ENCODE measurements at places on chromosomes 4 and X.

DNA sequence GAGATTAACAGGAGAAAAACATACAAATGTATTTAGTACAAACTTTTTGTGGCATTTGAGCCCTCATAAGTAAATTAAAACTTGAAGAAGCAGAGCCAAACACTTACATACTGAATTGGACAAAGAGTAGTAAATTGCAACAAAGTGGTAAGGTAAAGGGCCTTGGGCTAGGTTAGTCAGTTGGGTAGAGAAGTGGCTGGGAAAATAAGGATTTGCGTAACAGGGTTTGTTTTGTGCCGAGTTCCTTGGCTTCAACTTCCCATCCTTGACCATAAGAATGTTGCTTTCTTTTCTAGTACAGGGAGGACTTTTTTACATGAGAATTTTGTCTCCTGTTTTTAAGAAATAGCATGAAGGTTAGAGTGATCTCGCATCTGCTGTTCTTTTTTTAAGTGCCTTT is 33.3 kb upstream of the DSPP start:
- no peak for DNase-seq

DNA sequence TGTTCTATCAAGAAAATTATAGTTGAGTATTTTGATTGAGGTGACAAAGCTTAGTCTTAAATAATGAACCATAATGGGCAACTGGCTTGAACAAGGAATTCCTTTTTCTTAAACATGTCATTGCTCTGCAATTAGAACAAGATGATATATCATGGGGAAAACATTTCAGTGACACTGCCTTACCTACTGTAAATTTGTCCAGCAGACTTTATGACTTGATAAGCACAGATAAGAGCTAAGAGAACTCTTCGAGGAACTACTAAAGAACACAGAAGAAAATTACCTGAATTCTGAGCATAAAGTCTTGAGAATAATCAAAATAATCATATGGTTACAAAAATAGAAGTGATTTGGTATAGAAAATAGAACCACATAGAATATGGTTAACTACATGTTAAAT is 257.8 kb downstream of the PDHA2 start:
- DNase-seq = no peak

GRCh38 chrX:274904-275475 is 6.2 kb upstream of the PLCXD1 start:
- DNase-seq = no peak

DNA sequence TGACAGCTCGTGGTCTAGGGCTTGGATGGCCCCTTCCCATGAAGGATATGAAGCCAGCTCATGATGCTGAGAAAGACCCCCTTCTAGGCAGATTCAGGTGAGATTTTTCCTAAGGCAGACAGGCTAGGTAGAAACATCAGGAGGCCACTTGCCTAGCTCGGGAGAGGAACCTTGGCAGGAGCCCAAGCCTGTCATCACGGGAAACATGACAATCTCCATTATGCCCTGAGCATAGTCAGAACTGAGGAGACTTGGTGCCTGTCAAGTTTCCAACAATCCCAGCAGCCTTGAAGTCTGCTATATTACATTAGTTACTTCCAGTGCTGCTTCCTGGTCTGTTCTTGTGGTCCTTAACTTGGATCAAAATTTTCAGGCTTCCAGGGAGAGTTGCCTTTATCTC is 18.7 kb upstream of the WDR1 start:
- no peak for DNase-seq

DNA sequence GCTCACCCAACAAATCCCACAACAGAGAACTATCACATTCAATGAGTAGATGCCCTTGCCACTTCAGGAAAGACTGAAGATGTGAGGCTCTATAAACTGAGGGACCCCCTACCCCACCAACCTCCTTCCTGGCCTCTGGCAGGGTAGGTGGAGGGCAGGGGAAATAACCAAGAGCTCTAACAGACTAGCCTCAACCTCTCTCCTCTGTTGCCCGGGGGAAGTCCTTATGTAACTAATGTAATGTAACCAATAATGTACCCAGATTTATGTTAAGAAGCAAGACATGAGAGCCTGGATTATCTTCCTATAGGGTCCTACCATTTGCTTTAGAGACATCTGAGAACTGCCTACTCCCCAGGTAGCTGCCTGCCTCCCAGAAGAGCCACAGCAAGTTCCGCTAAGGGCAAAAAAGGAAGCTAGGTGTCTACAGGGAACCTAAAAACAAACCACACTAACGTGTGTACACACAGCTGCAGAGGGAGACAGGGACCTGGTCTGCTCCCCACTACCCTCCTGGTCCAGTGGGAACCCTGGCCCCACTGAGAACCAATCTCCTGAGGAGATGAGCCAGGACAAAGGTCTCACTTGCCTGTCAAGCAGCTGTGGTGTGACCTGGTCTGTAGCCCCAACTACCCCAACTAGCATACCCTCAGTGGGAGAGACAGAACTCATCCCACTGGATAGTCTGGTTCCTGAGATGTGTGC is 17.7 kb downstream of the OTUD5 start:
- no peak for DNase-seq

- no peak for DNase-seq
Observed at GRCh38 chrX:138711399-138712347, at the start of gene FGF13. FGF13 (minus strand) TSS chrX:138711717; CDS start chrX:138711003, 714 bp downstream.

DNA sequence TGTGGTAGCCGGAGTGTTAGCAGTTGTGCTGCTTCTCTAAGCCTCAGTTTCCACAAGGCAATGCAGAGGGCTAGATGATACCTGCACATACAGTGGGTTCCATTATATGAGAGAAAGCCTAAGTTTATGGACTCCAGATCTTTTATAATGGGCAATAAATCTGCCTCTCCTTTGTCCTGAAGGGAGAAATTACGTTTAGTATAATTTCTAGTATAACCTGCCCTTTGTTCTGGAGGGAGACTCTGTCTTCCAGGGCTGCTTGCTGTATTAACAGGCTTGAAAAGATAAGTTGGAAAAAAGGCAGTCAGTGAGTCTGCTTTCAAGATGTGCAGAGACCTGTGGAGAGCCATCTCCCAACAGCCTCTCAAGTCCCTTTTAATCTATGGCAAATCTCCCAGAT is 42.8 kb downstream of the ZNF81 start:
- DNase-seq = no peak

- DNase-seq = no peak
Observed at GRCh38 chrX:12887141-12887540, 19.3 kb upstream of the TLR8 start.

DNA sequence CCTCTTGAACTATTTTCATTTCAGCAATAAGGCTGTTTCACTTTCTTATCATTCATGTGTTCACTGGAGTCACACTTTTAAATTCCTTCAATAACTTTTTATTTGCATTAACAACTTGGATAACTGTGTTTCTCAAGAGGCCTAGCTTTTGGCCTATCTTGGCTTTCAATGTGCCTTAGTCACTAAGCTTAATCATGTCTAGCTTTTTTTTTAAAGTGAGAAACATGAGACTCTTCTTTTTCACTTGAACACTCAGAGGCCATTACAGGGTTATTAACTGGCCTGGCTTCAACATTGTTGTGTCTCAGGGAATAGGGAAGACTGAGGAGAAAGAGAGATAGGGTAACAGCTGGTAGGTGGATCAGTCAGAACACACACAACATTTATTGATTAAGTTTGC is 64.0 kb upstream of the VCX2 start:
- no peak for DNase-seq

DNA sequence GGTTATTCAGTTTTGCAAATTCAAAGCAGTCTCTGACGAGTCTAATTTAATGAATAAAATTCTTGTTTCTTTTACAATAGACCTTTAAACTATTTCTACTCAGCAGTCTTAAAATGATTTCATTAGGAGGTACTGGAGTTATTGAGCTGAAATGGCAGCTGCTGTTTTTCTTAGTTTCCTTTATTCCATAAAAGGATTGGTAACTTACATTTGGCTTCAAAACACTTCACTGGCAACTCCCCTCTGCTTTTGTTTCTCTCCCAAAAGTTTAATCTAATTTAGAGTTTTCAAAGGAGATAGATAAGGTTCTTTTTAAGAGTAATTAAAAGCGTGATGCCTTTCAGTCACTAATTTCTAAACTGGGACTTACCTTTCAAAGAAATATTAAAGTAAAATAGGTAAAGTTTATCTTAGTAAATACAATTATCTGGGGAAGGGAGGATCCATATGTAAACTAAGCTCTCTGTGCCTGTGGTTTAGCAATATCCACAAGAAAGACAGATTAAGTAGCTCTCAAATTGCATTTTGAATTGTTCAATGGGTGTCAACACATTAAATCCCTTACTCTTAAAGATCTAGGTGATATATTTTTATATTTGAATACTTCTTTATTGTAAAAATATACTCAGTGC is 17.1 kb upstream of the PCDH10 start:
- no peak for DNase-seq

GRCh38 chrX:150873616-150874015 is 24.9 kb downstream of the CD99L2 start:
- no peak for DNase-seq

- peak; percentile 9 for DNase-seq
Observed at GRCh38 chrX:43655151-43656004, 721 bp upstream of the MAOA start.

- DNase-seq = no peak
Observed at GRCh38 chr4:39970671-39971640, 6.8 kb downstream of the PDS5A start.

Measured in stimulated activated CD4-positive, alpha-beta T cell treated with anti-CD3 and anti-CD28 coated beads, Interleukin-2, amount 100 ng/mL, for 48 hours (primary cell).